ENCODE measurements at places on chromosomes 12 and 14.

DNA sequence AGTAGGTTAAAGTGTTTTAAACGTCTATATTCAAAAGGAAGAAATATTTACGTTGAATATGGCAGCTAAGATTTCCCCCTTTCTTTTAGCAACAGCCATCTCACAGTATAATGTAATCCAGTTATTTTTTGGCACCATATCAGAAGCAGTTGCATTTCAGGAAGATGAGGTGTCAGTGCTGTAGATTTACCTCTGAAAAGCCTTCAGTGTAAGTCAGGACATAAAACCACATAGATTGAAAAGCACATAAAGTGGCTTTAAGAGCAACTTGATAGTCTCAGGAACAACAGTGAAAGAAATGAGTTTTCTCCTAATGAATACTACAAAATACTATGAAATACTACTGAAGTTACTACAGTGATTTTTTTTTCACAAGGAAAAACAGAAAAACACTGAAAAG, 6.9 kb downstream of the MLH3 start:
- DNase-seq = no peak

- DNase-seq = no peak
Observed at GRCh38 chr12:67276421-67276820, 7.3 kb downstream of the CAND1 start.

GRCh38 chr14:96261053-96261452, 5.0 kb downstream of the BDKRB1 start:
- DNase-seq = no peak

DNA sequence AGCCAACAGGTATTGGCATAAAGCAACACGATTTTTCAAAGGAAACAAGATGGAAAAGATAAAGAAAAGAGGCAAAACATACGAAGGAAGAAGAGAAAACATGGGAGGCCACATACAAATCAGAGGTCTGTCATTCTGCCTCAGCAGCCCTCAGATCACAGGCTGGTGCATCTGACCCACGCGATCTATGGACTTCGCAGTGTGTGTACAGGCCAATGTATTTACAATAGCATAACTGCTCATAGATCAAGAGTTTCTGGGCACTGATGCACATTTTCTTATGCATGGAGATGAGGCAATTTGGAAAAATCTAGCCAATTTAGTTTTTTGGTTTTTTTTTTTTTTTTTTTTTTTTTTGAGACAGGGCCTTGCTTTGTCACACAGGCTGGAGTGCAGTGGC, 245.4 kb downstream of the DUSP6 start:
- no peak for DNase-seq

DNA sequence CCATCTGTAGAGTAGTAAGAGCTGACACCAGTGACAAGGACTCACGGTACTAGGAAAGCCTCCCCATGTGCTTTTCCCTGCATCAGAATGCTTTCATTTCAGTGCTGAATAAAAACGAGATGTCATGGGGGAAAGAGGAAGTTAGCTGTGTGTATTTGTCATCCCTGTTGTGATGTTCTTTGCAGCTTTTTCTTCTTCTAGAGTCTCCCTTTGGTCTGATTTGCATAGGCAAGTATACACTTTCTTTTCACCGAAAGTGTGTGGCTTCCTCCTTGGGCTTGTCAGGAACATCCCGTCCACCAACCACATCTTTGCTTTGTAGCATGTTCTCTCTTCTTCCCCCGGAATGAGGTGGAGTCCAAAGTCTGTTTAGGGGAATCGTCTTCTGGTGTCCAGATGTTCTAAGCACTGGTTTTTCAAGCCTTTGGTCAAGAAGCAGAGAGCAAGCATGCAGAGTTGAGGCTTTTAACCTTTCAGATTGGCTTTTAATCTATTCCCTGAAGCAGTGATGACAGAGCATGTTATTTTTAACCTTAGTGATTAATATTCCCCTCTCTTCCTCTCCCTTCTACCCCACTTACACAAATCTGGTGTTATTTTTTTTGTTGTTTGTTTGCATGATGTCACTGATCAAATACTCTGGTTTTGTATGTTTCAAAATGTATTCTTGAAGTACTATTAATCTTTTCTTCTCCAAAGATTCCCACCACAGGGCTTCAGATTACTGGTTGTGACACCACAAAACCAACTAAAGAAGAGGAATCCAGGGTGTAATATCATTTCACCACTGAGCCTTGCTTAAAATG, 163.4 kb downstream of the SAMD4A start:
- no peak for DNase-seq

- no peak for DNase-seq
Observed at GRCh38 chr12:25866586-25867378, 91.7 kb upstream of the RASSF8 start.

DNA sequence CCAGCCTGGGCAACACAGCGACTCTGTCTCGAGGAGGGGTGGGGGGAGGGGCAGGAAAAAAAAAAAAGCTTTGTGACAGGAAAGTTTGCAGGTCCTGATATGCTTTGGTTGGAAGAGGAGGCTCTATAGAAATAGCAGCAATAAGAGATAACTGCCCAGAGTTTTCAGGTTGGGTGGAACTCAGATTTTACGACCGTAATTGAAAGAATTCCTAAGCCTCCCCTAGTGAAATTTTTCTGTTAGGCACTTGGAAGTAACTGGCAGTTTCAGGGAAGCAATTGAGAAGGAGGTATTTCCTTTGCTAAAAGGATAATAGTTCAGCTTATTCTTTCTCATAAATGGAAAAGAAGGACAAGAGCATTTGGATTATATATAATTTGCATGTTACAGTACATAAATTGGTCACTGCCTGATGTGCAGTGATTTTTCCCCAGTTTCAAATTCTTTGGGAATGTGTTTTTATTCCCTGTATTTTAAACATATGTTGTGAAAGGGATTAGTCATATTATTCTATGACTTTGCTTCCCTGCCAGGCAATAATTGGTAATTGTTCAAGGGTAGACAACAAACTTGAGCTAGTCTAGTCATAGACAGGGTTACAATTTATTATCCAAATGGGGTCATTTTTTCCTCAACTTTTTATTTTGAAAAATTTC, 452.8 kb downstream of the AEBP2 start:
- no peak for DNase-seq

- no peak for DNase-seq
Observed at GRCh38 chr14:95432144-95433093, 84.0 kb downstream of the SYNE3 start.
